ENCODE measurements at places on chromosomes 6 and 20.

DNA sequence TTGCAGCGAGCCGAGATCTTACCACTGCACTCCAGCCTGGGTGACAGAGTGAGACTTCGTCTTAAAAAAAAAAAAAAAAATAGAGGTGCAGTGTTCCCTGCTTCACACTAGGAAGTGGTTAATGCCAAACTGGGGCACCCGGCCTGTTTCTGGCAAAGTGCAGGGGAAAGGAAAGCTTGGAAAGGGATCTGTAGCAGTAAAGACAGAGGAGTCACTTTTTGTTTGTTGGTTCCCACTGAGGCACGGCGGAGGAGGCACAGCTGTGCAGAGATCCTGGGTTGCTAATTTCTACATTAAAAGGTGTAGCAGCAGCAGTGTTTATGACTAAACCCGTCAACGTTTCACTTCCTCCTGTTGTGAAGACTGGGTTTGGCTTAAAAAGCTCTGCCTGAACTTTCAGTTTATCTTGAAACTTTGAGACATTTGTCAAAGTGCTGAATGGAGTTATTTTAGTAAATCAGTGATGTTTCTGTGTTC lies 125.6 kb downstream of the CARMIL1 start:
- no peak for DNase-seq

DNA sequence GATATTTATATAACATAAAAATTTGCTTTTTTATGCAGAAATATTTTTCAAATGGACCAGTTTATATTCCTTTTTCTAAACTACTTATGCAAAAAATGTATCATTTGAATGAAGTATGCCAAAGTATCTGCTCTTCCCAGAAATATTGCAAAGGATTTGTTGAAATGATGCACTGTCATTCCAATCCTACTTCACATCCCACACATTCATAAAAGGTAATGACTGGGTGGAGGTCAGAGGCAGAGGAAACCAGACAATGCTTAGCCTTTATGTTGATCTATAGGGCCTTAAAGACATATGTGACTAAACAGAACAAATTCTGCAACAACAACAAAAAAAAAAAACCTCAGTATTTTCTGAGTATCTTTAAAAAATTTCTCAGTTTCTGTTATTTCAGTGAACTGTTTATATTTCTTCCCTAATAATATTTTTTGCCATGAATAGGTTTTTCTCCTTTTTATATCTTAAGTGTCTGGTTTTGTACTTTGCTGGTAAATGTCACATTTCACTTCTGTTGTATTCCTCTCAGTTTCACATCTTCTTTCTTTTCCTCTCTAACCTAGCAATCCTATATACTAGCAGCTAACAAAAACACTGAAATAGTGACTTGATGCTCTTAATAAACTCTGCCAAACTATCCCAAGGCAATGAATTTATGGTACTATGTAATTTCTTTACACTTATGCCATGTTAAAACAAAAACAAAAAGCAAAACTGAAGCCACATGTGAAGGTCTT lies 374.1 kb downstream of the BCKDHB start:
- no peak for DNase-seq

DNA sequence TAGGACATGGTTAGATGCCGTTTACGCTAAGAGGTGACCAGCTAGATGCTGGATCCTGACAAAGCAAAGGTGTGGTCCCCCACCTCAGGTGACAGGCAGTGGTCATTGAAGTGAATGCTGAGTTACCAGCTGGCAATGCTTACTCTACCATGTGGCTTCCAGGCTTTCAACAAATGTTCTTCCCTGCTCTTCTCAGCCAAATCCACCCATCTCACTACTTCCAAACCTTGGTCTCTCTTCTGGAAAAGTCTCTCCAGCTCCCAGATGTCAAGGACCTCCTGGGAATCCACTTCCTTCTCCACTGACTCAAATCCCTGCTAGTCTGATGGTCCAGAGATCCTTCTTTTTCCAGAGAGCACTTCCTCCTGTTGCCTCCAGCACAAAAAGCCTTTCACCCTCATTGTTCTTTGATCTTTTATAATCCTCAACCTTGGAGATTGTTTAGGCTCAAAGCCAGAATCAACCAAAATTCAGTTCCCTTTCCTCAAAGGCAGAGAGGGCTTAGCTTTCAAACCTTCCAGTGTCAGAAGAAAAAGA lies 228.0 kb downstream of the ZNF217 start:
- DNase-seq: no peak

DNA sequence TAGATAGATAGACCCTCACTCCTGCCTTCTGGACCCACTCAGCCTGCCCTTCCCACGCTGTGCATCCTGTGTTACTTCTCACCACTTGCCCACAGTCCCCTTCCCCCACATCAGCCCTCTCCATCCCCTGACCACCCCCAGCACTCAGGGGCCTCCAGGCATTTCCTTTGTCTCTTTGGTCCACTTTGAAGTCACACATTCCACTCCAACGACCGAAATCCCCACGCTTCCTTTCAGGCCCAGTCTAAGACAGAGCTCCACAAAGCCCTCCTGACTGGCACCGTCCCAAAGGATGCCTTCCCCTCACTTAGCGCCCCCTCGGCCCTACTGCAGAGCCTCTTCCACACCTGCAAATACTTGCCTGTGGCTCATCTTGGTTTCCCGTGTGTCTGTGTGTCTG lies 83.8 kb downstream of the FOXF2 start:
- DNase-seq: no peak

GRCh38 chr6:38290133-38290799 lies 349.5 kb downstream of the BTBD9 start:
- DNase-seq: no peak

DNA sequence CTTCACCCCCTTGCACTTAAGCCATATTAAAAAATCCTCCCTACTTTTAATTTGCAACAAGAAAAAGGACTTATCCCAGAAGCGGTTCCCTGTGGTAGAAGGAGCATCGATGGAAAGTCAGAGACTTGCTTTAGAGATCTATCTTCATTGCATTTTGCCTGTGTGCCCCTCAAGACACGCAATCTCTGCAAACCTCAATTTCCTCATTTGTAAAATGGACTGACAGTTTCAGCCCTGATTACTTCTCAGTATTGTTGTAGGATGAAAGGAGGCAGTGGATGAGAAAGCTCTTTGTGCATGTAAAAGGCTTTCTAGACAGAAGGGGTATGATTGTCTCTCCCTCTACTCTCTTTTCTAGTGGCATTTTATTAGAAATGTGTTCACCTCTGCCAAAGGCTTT lies 410.2 kb downstream of the CDC5L start:
- no peak for DNase-seq

- no peak for DNase-seq
Measured at GRCh38 chr20:11204926-11205768, 531.3 kb upstream of the JAG1 start.

DNA sequence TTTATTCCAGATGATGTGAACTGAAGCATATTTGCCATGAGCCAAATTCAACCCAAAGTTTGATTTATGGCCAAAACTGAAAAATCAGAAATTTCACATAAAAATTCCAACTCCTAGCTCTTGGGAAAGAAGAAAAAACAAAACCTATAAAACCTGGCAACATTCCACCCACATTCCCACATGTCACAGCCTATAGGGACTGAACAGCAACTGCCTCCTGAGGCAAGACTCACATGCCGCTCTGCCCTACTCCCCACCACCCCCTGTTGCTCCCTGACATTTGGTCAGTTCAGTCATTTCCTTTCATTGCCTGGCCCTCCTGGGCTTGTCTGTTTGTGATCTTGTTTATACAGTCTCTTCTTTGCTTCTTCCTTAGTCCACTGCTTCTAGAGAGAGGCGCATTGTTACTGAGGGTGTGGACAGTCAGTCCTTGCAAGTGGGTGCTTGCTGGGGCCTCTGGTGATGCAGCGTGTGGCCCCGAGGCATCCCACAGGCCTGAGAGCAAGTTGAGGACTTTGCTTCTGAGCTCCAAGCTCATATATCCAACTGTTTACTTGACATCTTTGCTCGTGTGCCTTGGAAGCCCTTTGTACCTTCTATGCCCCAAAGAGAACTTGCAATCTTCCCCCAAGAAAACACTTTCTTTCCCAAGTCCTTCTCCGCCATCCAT lies 31.4 kb downstream of the NFATC2 start:
- DNase-seq: peak; percentile 31

GRCh38 chr6:123515715-123516114 lies 121.0 kb downstream of the TRDN start:
- no peak for DNase-seq

DNA sequence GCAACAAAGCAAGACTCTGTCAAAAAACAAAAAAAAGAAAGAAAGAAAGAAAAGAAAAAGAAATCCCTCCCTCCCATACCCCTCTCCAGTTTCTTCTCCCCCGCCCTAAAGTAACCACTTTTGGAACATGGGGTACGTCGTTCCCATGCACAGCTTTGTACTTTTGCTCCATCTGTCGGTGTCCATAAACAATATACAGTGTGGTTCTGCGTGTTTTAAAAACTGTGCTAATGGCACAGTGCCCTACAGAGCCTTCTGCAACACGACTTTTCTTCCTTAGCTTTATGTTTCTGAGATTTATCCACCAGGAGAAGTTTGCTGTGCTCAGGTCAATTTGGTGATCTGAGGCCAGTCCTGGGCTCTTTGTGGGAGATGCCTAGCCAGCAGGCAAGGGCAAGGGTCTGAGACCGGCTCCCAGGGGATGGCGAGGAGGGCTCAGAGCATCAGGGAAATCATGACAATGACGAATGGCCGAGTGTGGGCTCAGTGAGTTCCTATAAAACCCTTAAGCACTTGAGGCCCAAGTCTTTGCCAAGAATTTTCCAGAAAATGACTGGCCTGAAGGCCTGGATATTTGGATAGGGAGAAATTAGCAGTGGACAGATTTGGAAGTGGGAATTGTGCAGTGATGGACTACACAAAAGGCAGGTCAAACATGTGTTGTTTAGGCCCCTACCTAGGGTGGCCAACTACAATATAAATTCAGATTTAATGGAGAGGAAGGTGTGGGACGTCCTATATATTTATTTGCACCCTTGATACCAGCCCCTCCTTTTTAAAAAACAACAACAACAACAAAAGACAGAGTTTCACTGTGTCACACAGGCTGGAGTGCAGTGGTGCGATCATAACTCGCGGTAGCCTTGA lies 1.9 kb upstream of the BCAS4 start:
- no peak for DNase-seq

DNA sequence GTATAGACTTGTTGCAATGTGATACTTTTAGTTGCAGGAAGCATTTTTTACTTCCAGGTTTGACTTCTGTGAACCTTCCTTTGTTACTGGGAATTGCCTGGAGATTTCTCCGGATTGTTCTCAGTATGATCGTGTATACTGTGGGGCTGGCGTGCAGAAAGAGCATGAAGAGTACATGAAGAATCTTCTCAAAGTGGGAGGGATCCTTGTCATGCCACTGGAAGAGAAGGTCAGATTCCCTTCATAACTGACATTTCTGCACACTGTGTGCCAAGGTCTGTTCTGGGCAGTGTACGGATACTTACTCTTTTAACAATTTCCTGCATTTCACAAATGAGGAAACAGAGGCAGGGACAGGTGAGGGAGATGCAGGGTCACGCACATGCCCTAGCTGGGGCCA lies 9.7 kb downstream of the PCMTD2 start:
- no peak for DNase-seq

- peak; percentile 4 for DNase-seq
Measured at GRCh38 chr6:52233975-52234823, 10.1 kb downstream of the IL17F start.

DNA sequence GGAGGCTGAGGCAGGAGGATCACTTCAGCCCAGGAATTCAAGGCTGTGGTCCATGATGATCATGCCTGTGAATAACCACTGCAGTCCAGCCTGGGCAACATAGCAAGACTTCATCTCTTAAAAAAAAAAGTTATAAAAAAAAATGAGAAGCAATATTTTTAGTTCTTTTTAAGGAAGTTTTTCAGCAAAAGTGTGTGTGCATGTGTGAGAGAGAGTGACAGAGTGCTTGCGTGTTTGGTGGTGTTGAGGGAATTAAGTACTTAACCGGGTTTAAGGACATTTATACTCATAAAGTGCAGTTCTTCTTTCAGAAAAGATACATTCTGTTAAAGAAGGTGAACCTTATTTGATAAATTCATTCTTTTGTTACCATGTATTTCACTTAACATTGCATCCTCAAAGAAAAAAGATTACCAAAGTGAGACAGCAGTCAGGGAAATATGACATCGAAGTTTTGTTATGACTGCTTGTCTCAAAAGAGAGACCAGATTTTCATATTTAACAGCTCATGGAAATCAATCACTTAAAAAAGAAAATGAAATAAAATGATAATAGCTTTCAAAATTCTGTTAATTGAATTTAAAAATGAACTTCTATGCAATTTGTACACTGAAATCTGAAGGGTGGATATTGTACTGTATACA lies 254.7 kb downstream of the ARHGAP18 start:
- DNase-seq: no peak

DNA sequence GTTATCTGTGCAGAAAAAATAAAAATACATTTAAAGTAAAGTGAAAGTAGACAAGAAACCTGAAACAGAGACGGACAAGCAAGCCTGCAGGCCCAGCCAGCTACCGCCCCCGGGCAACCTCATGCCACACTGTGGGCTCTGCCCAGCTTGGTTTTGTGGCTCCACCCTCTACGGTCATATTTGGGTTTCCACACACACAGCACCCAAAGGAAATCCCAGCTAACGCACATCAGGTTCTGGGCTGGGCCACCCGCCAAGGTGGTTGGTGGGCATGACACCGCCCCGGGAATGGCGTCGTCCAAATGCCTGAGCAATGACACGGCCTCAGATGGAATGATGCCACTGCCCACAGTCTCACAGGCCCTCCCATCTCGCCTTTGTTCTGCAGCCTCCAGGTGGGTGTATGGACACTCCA lies 22.9 kb downstream of the FAM110A start:
- DNase-seq: peak; percentile 29

GRCh38 chr6:53986165-53986720 lies 125.0 kb upstream of the MLIP start:
- peak; percentile 41 for DNase-seq

GRCh38 chr20:21101932-21102575 lies 4.1 kb downstream of the LINC00237 start:
- no peak for DNase-seq

DNA sequence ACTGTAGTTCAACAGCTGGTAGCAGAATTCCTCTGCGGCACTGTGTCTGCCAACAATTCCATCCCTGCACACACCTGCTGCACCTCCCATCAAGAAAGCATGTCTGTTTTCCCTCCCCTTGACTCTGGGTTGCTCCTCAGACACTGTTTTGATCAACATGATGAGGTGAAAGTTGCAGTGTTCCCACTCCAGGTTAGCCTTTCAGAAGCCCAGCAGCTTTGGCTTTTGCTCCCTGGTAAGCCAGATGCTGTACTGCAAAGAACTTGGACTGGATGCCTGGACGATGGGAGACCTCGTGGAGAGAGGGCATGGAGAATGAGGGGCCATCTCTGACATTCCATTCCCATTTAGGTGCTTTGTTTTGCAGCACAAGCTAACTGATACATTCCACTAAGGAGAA lies 79.1 kb upstream of the MAFB start:
- DNase-seq: no peak
